ENCODE measurements at places on chromosomes 11 and 22.

GRCh38 chr11:121465709-121466062 is 12.9 kb upstream of the SORL1-AS1 start:
- DNase-seq, result no peak

GRCh38 chr22:27241430-27242321 is 559.9 kb downstream of the MN1 start:
- DNase-seq, result no peak

DNA sequence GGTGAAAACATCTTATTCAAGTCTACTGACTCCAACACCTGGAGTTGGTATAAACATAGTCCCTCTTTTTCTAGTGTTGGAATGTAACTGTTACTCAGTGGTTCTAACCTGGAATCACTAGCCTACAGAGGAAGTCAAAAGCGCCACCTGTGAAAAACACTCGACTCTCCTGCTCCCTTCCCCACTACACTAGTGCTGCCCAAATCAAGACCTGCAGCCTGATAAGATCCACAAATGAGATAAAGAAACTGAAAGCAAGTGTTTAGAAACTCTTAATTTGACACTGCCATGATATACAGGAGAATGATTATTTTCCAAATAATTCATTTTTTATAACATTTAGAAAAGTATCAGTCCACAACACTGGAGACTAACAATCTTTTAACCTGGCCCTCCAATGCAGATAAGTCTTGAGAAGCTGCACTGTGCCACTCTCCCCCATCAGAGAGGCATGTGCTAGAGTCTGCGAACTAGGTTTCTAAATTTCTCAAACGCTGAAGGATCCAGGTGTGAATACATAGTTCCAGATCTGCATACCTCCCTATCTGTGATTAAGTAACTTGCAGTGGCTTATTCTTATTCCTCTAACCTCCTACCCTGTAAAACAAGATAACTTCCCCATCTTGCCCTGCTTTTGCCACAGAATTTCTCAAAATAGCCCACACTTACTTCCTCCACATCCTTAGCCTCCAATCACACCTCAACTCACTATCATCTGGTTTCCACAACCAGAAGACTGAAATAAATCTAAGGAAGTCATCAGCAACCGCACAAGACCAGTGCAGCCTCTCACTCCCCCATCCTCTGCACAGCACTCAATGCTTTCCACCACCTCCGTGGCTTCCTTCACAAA is 88.1 kb downstream of the RRAS2 start:
- DNase-seq, result no peak

DNA sequence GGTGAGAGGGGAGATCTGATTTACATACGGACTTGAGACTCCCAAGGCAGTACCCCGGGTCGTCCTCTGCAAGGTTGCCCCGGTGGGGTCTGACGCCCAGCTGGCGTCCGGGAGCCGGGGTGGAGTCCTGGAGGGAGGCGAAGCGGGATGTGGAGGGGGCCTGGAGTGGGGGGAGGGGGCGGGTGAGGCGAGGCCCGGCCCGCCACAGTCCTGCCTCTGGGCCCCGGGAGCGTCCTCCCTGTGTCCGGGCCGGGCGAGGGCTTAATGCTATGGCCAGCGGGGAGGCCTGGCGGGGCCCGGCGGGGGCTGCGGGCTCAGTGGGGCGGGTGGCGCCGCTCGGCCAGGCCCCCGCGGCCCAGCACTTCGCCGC is 2.4 kb upstream of the MYBPC3 start:
- DNase-seq, result no peak

DNA sequence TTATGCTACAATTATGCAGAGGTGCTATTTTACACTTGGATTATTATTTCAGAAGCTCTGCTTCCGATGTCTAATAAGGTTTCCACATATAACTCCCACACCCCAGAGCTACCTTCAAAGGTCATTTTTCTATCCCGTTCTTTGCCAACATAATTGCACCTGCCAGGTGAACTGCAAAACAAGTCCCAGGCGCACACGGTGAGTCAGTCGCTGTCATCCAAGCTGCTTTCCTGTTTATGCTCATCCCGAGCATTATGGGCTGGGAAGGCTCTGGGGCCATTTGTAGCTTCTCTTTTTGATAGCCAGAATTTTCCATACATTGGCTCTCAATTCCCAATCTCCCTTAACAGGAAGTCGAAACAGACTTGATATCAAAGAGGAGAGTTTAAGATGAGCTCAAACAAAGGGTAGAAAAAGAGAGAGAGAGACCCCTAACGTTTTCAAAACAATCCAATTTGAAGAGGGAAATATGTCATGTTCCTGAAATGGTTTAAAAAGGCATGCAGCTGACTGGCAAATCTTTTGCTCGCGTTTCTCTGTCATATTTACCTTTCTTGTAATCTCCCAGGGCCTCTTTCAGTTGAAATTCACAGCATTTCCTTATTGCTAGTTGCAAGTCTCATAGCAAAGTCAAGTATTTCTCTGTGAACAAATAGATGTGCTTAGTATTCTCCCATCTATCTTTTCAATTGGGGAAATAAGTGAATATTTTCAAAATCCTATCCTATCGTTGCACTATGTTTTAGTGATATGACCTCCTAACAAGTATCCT is 815.9 kb downstream of the KCNA4 start:
- DNase-seq, result no peak

DNA sequence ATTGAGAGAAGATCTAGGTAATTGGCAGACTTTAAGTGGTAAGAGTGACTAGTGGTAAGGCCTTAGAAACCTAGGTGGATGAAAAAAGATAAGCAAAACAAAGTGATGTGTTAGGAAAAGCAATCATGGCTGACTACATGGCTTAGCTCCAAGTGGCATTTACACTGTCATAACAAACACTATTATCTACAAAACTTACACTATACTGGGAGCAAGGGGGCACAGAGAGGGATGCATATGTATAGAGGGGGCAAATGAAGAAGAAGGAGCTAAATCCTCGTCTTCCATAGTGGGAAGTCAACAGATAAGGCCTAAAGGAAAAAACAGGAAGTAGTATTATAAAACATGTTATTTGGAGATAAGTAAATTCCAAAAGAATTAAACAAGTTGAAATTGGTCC is 32.5 kb downstream of the ADORA2A start:
- no peak for DNase-seq

GRCh38 chr11:59285716-59286260 is 72.9 kb upstream of the OR5AN1 start:
- no peak for DNase-seq

DNA sequence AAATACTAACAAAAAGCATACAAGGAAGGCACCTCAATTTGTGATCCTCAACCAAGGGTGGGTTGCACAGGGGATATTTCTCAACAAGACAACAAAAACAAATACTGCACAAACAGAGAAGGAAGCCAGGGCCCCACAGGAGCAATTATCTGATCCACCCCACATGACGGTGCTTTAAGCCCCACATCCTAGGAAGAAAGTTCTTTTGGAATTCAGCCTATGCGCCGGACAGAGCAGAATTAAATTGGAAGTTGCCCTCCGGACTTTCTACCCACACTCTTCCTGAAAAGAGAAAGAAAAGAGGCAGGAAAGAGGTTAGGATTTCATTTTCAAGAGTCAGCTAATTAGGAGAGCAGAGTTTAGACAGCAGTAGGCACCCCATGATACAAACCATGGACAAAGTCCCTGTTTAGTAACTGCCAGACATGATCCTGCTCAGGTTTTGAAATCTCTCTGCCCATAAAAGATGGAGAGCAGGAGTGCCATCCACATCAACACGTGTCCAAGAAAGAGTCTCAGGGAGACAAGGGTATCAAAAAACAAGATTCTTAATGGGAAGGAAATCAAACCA is 40.6 kb downstream of the OSBP start:
- no peak for DNase-seq

DNA sequence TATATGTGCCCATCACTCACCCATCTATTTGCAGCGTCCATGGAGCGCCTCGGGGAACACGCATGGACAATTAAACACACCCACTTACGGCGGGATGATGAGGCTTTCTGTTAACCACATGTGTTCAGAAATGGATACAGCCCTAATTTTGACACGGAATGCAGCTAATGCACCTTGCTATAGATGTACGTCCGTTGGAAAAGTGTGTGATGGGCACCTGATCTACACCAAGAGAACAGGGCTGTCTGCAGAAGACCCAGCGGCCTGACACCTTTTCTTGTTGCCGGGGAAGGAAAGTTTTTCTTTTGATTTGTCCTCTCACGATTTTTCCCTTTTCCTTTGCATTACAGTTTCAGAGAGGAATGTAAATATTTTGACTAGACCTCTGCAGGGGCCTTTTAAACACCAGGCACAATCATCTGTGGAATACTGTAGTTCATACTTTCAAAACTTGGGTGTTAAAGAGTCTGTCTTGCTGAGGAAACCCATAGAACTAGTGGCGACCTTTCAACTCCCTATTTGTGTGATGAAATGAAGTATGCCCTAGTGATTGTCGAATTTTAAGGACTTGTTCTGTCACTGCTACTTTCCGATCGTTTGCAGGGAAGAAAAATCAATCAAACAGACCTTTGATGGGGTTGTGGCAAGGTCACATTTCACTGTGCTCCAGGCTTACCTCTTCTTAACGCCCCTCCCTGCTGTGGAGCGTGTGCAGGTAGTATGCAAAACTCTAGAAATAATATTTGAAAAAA is 16.5 kb upstream of the PAX6 start:
- DNase-seq, result no peak

GRCh38 chr11:65275906-65276305 is 14.1 kb downstream of the POLA2 start:
- DNase-seq, result no peak

DNA sequence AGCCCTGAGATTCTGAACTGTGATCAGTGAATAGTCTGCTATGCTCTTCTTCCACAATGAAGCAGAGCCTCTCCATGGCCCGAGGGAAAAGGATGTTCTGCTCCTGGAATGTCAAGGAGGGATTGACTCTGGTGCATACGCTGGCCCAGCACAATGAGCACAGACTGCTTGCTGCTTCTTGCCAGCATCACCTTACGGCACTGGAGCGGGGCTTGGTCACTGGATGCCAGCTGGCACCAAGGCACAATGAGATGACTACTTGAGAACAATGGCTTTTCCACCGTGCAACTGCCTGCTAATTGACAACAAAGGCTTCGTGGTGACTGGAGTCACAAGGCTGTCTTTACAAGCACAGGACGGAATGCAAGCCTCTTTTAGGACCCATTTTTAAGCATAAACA is 139.2 kb downstream of the DSCAML1 start:
- no peak for DNase-seq

GRCh38 chr11:32136657-32137056 is 45.8 kb downstream of the RCN1 start:
- no peak for DNase-seq

DNA sequence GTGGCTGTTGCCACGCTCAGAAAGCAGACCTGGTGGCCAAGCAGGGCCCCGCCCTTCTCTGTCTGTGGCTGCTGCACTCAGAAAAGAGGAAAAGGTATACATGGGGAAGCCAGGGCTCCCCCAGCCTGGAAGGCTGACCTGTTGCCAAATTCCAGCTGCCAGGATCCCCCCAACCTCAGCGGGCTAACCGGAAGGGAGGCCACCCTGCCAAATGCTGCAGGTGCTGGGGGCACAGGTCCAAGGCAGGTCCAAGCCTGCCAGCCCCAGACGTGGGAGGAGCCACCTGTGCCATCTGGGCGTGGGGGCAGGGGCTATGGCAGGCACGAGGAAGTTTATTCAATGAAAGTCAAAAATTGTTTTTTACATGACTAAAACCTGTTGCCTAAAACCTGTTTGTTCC is 2.6 kb downstream of the NPTXR start:
- DNase-seq, result no peak

GRCh38 chr11:72787216-72788104 is 6.4 kb downstream of the STARD10 start:
- no peak for DNase-seq
